ENCODE measurements at places on chromosomes 16 and 17.

DNA sequence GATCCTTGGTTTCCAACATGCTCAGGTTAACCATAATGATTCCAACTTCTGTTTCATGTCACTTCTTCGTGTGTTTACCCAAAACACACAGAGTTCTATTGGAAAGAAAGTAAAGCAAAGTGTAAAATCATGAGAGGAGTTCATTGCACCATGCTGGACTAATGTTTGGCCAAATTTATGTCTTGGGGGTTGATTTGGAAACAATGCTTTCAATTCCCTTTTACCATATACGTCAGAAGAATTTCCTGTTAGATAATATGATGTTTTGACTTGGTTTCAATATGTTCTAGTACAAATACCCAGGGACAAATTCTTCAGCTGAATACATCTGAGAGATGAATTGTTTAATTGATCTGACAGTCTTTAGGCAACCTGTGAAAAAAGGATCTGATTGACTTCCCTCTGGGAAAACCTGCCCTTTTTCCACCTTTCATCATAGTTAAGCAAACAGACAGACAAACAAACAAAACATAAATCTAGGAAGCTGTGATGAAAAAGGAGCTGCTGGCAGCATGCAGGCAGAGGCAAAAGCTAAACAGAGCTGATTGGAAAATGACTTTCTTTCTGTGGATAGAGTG, 26.0 kb upstream of the MPHOSPH6 start:
- DNase-seq, result no peak

DNA sequence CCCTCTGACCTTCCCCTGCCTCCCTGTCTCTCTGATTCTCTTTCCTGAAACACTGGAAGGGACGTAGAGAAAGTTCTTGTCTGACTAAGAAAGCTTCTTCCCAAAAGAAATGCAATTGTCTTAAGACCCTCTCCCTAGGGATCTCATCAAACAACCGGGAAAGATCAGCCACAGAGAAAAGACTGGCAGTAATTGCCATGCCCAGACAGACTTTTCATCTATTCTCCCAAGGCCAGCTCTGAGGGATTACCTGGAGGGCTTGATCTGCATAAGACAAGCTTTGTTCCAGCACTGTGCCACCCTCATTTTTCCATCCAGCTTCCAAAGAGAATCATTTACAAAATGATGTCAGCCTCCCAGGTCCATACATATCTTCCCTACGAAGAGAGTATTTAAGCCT, 38.8 kb upstream of the HS3ST3A1 start:
- DNase-seq, result no peak

- no peak for DNase-seq
These were observed 17.2 kb upstream of the CACNG1 start for GRCh38 chr17:67027031-67027628.

GRCh38 chr17:65387322-65387721, 174.1 kb downstream of the AXIN2 start:
- no peak for DNase-seq

DNA sequence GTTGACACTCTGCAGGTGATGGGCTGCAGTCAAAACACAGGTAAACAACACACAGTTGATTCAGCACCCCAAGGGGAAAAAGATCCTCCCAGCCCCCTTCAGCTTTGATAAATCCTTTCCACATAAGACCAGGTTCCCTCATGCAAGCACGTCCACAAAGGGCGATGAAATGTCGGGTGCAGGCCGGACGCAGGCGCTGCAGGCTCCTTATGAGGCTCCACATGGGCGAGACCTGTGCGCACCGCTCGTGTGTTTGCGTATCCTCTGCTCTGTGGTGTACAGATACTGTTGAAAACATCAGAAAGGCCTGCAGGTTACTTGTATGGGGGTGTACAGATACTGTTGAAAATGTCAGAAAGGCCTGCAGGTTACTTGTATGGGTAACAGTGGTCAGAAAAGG, 14.4 kb upstream of the ZNF750 start:
- DNase-seq, result no peak

- DNase-seq, result no peak
These were observed 23.7 kb downstream of the NUDT7 start for GRCh38 chr16:77745972-77746371.

GRCh38 chr17:43864161-43864984, 17.4 kb downstream of the CD300LG start:
- no peak for DNase-seq

GRCh38 chr17:80855948-80856862, 135.4 kb upstream of the CHMP6 start:
- DNase-seq, result peak; percentile 67

- no peak for DNase-seq
These were observed 918.8 kb upstream of the CDH8 start for GRCh38 chr16:62955033-62955349.

DNA sequence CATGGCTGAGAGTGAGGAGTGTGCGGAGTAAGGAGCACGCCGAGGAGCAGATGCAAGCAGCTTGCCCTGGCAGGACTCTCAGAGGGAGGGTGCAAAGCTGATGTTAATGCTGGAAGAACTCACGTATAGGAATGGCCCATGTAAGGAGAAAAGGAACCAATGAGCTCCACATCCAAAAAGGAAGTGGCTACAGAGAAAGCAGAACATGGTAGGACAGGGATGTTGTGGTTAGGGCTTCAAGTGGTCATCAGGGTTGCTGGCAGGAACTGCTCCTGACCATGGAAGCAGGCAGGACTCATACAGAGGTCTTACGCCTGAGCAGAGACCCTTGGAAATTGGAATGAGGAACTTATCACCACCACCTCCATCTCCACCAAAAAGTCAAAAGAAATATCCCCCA, 5.2 kb downstream of the MYO1D start:
- no peak for DNase-seq

GRCh38 chr17:3827124-3827773, 18.8 kb downstream of the NCBP3 start:
- peak; percentile 80 for DNase-seq

DNA sequence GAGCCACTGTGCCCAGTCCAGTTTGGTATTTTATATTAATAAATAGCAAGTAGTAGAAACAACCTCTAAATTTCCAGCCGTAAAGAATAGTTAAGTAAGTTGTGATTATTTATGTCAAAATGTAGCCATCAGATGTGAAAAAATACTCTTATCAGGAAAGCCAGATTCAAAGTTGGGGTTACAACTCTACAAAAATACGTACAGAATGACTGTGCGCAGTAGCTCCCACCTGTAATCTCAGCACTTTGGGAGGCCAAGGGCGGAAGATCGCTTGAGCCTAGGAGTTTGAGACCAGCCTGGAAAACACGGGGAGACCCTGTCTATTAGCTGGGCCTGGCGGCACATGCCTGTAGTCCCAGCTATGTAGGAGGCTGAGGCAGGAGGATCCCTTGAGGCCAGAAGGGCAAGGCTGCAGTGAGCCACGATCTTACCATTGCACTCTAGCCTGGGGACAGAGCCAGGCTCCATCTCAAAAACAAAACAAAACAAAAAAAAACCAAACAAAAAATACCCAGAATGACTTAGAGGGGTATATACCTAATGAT, 1.7 kb downstream of the PDP2 start:
- no peak for DNase-seq

- DNase-seq, result no peak
These were observed 97.5 kb downstream of the RAB11FIP4 start for GRCh38 chr17:31488982-31489294.

- peak; percentile 57 for DNase-seq
These were observed 9.0 kb downstream of the TMEM98 start for GRCh38 chr17:32936894-32937500.

DNA sequence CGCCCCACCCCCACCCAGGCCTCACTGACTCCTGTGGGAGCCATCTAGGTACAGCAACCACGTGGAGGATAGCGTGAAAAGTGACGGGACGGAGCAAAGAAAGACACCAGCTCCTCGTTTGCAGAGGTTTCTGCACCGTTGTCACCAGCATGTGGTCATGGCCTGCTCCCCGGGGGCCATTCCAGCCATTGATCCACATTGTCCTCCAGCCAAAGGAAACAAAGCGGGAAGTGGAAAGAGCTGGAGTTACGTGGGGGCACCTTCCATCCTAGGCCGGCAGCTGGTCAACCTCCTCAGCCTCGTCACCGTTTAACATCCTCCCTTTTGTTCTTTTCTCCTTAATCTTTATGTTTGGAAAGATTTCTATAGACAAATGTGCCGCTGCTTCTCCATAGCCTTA, 153.7 kb downstream of the RPTOR start:
- DNase-seq, result no peak

- DNase-seq, result no peak
These were observed 37.0 kb downstream of the B9D1 start for GRCh38 chr17:19325542-19325941.

DNA sequence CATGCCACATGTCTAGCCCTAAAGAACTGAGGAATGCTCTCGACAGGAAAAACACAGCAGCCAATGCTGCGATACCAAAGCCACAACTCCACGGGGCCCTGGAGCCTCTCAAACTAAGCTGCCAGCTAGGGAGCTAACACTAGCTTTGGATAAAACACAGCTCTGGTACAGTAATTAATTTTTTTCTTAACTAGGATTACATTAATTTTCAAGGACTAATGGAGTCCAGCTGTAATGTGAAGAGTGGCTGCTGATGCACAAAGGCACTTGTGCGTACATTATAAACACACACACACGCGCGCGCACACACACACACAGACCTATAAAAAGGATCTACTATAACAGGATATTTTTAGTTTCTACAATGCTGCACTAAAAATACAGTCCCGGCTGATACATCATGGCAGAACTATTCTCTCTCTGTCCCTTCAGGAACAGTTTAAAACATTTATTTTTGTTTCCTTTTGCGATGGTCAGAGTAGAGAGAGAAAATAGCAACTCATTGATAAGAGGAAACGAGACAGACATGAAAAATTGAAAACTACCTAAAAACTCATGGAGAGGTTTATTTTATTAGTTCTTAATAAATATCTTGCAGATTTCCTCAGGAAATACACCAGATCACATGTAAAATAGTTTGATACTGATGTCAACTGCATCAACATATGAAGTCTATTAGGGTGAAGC, 88.5 kb downstream of the SMG6 start:
- peak; percentile 20 for DNase-seq

- no peak for DNase-seq
These were observed 944.0 kb downstream of the KCNJ2 start for GRCh38 chr17:71113347-71113746.

DNA sequence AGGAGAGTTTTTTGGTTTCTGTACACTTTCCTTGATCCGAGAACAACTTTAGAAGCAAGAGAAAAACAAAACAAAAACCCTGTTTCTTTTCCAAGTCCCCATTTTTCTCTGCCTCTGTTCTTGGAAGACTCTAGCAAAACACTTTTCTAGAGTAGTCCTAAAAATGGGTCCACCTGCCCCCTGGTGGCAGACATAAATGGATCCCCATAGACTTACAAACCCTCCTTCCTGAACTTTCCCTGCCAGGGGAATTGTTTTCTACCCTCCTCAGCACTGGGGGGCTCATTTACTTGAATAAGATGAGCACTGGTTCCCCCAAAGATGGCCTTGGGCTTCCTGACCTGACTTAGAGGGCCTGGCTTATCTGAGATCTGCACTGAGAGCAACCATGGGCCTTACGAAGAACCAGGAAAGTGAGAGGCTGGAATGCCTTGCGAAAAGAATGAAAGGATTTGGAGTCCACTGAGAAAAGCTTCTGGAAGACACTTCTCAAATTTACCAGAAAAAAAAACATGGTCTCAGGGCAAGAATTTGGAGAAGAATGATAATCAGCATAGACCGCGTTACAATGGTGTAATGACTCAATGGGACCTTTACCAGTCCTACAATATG, 48.0 kb upstream of the CDYL2 start:
- DNase-seq, result peak; percentile 1

DNA sequence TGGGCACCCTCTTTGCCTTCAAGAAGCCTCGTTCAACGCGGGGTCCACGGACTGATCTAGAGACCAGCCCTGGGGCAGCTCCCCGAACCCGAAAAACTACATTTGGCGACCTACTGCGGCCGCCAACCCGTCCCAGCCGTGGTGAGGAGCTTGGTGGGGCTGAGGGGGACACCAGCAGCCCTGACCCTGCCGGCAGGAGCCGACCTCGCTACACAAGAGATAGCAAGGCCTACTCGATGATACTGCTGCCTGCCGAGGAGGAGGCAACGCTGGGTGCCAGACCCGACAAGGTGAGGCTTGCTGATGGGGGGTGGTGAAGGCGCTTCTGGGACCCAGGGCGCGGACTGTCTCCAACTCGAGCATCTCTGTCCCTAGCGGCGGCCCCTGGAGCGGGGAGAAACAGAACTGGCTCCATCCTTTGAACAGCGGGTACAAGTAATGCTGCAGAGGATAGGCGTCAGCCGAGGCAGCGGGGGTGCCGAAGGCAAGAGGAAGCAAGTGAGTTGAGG, 5.6 kb downstream of the ACD start:
- no peak for DNase-seq

- no peak for DNase-seq
These were observed 3.9 kb downstream of the TSPOAP1 start for GRCh38 chr17:58324409-58325288.

GRCh38 chr17:77756846-77757560, 201.5 kb upstream of the TNRC6C start:
- no peak for DNase-seq

DNA sequence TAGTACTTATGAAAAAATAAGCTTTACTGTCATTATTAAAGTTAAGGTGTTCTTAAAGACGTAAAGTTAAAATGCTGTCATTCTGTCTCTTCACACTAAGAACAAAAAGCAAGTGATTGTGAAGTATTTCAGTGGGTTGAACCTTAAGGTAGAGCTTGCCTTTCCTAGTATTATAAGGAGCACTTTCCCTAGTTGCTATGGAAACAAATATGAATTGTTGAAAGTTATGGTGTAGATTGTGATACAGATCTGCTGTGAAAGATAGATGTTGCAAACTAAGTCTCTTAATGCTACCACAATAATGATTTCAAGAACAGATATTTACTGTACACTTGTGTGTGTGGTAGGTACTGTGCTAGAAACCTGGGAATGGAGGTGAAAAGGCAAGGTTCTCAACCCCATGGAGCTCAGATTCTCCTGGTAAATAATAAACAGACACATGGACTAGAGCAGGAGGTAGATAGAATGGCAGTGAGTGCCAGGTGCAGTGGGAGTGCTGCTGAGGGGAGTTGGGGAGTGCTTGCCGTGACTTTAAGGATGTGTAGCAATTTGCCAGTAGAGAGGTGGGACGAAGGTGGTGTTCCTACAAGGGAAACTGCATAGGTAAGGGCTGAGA, 34.7 kb downstream of the MRTFB start:
- DNase-seq, result no peak

GRCh38 chr16:15586716-15587115, 56.2 kb downstream of the MARF1 start:
- no peak for DNase-seq

GRCh38 chr17:28946239-28946638, 5.1 kb downstream of the PHF12 start:
- peak; percentile 24 for DNase-seq

All from CD4-positive, alpha-beta T cell treated with Interleukin-12 subunit alpha and Interleukin-12 subunit beta, for 1 hour (primary cell).